ENCODE measurements at places on chromosomes 7 and 10.

DNA sequence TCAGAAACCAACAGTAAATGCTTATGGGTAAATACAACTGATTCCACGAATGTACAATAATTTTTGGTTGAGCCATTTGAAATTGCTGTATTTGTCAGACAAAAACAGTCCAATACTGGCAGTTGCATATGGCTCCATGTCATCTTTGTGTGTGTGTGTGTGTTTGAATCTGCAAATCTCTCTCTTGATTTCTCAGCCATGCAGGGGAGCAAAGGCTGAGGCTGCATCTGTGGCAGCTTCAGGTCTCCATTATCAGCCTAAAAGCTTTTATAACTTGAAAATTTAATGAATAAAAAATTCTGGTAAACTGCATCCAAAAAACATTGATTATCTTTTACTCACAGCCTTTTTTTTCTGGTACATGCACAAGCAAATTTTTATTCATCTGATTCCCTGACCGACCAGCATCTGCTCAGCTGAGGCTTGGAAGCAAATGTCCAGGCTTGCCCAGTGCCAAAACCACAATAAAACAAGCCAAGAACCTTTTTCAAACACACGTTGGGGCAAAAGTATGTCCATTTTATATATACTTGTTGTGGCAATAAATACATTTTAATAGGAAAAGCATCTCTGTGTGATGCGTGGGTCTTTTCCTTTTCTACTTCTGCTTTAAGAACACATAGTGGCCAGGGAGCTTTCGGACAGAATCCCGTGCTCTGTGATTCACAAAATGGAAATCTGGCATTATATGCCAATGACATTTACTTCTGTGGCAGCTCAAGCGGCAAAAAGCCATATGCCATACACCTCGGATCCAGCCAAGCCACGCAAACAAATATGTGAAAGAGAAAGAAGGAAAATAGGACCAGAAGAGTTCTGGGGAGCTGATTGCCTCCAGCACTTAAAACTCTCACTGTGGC lies 275.6 kb upstream of the AOAH start:
- DNase-seq, result no peak

GRCh38 chr10:44818701-44819127 lies 92.4 kb upstream of the TMEM72 start:
- DNase-seq, result no peak

- DNase-seq, result no peak
Observed at GRCh38 chr7:17624379-17624778, 315.9 kb downstream of the SNX13 start.

GRCh38 chr10:3094609-3095036 lies 27.3 kb downstream of the PFKP start:
- DNase-seq, result no peak

- no peak for DNase-seq
Observed at GRCh38 chr10:11012421-11013295, 5.0 kb upstream of the CELF2 start.

DNA sequence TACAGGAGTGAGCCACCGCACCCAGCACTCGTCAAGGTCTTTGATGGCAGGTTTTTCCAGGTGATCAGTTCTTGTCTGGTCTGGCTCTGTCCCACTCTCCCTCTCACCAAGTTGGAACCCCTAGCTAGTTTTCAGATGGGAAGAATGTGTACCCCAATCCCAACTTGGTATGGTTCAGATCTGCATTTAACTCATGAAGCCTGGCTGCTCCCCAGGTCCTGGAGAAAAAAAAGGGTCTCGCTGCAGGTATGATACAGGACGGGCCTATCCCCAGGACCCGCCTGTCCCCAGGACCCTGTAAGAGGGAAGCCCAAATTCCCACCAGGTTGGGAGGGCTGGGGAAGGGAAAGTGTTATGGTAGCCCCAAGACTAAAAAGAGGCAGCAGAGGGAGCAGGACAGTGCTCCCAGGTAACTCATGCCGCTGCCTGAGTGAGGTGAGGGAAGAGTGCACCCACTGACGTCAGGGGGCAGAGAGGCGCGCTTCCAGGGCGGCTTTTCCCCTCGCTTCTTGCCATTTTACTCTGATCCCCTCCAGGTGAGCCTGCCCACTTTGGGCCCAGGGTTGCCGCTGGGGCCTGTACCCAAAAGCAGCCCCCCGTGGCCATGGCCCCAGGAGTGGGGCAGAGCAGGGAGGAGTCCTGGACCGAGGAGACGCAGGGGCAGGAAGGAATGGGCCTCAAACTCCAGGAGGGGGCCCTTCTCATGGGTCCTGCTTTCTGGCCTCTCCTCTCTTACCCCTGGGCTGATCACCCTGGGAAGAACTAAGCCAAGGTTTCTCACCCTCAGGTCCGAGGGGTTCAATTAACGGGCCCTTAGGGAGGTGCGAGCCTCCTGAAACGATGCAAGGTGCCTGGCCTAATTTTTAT lies 36.4 kb upstream of the SRRM3 start:
- no peak for DNase-seq

GRCh38 chr7:82625377-82625776 lies 181.8 kb upstream of the CACNA2D1 start:
- no peak for DNase-seq

DNA sequence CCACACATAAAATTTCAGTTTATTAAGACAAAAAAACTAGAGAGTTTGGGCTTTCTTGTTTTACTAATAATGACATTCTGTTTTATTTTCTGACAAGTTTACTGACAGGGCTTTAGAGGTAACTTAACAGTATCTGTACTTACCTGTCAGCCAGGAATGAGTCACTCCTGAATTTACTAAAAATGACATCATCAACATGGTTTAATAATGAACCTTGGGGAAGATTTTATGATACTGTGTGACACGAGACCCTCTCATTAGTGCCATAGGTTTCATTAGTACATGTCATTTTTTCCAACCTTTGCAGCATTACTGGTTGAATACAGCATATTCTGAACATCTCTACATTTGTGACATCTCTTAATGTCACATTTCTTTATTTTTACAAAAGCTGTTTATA lies 131.1 kb downstream of the KCND2 start:
- no peak for DNase-seq

GRCh38 chr7:121941830-121942229 lies 68.9 kb downstream of the PTPRZ1 start:
- DNase-seq, result no peak

- no peak for DNase-seq
Observed at GRCh38 chr10:36094096-36094495, 452.0 kb upstream of the FZD8 start.

DNA sequence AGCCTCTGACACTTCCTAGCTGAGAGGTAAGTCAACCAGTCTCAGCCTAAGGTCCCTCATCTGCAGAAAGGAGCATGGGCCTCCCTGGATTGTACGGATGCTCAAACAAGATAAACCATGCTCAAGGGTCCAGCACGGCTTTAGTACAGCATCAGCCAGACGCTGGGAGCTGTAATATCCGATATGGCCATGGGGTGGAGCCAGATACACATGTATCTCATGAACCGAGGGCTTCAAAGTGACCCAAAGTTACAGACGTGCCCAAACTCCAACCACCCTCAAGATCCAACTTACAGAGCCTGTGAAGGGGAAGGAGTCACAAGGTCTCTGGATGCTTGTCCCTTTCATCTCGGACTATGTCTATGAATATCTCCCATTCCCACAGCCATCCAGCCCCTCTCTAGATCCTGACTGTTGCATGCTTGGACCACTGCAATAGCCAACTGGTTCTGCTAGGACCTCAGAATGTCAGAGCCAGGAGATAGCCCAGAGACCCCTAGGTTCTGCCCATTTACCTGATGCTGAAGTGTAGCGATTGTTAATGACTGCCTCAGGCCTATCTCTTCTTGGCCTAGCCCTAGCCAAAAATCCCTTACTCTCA lies 142.4 kb downstream of the SH3PXD2A start:
- DNase-seq, result peak; percentile 69

- DNase-seq, result no peak
Observed at GRCh38 chr7:71633551-71634008, 501.6 kb downstream of the GALNT17 start.

DNA sequence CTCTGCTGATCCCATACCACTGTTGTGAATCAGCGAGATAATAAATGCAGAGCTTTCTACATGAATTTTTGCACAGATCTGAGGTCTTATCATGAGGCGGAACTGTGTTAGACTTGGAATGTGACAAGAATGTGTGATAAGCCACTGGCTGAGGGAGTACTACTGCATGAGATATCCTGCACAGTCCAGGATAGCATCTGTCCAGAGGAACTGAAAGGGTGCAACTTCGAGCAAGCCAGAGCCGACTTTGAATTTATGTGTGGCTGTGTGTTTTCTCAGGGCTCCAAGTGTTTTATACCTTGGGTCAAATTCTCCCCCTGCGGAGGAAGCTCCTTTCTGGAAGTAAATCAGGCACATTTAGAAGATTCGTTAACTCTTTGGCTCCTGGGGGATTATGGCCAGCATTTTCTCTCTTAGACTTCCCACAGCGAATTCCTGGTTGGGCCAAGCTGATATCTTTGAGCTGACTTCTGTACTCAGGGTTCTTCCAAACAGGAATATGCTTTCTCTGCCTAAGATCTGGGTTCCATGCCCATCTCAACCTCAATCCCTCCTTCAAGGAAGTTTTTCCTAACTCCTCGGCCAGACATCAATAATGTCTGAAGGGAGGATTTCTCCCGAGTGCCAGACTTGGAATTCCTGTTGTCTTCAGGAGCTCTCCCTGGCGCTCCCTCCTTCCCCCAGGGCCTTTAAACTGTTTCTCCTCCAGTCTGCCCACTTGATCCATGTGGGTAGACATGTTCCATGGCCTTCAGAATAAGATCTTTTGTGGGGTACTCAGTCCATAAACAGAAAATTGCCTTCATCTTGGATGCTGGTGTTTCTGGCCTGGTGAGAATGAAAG lies 2.5 kb upstream of the MEST start:
- DNase-seq, result no peak

DNA sequence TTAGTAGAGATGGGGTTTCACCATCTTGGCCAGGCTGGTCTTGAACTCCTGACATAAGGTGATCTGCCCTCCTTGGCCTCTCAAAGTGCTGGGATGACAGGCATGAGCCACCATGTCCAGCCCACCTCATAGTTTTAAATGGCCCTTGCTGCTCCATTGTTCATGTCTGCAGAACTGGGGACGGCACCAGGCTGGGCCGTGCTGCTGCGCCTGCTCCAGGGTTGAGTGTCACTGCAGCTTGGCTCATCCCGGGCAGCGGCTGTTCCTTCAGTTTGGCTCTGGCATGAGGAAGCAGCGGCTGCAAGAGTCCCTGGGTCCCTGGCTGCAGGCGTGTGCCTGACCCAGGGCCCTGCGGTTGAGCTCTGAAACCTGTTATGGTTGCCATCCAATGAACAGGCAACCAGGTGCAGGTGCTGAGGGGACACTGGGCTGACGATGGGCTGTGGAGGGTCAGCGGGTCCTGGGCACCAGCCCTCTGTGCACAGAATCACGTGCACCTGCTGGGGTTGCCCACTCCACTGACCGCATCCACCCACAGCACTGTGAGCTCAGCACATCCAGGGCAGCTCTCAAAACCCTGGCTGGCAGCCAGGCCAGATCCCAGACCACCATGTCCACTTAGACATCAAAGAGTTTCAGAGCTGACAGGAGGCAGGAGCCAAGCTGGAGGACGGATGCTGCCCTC lies 70.2 kb upstream of the PPP2R2D start:
- DNase-seq, result no peak

GRCh38 chr10:16009785-16010184 lies 149.5 kb upstream of the MINDY3 start:
- no peak for DNase-seq

DNA sequence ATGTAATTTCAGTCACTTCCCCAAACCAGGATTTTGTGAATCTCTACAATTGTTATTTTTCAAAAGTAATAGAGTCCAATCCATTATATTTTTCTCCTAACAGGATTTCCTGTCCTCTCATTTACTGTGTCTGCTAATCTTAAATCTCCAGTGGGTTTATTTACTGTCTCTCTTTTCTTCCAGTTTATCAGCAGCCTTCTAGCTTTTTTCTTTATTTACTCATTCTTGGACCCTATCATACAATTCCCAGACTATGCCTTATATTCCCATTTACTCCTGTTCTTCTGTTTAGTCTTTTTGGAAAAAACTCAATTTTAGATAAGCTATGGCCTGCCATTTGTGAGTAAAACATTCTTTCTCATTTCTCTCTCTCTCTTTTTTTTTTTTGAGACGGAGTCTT lies 94.7 kb downstream of the STK31 start:
- DNase-seq, result no peak

GRCh38 chr10:104076743-104077160 lies 8.9 kb downstream of the COL17A1 start:
- no peak for DNase-seq

GRCh38 chr10:16741540-16741939 lies 75.7 kb downstream of the RSU1 start:
- DNase-seq, result no peak

DNA sequence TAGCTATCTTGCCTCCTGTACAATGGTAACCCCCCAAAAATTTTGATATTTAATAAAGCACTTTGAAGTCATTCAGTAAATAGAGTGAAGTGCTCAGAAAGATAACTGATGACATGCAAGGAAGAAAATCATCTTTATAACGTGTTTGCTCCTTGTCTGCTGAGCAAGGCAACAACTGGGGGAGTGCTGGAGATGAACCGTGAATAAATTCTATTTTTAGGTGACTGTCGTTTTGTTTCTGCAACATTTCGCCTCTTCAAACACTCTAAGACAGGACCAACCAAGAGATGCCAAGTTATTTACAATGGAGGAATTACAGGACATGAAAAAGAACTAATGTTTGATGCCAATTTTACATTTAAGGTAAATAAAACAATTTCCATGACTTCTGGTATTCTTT lies 9.4 kb downstream of the AS3MT start:
- no peak for DNase-seq

GRCh38 chr10:123086281-123086680 lies 49.5 kb upstream of the HMX3 start:
- DNase-seq, result no peak

DNA sequence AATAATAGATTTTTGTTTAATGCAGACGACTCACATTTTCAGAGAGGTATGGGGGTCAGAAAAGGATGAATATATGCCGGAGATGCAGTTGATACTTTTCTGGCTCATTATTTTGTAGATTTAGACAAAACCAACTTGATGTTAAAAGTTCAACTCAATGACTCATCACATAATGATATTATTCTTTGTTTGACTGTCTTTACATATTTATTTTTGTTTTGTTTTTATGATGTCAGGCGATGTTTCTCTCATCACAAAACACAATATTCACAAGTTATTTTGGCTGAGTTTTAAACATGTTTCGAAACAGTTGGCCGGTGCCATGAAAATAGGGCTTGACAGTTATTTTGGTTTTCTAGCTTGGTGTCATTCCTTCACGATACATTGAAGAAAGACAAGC lies 1.3 kb downstream of the GJD4 start:
- DNase-seq, result no peak

- DNase-seq, result no peak
Observed at GRCh38 chr7:31633894-31634494, 53.0 kb upstream of the PPP1R17 start.

All from effector CD8-positive, alpha-beta T cell (primary cell).